Muscle of leg (tissue), 16 donors: ENCODE measurements at places on chromosomes 1 and 21.
A peak's percentile ranks its signal among the peaks of the same experiment; 100 is the strongest.

GRCh38 chr1:6775261-6776043, 9.8 kb upstream of the CAMTA1 start:
- DNase-seq: no peak

- no peak for DNase-seq
Observed at GRCh38 chr1:198228925-198229324, 72.1 kb downstream of the NEK7 start.

DNA sequence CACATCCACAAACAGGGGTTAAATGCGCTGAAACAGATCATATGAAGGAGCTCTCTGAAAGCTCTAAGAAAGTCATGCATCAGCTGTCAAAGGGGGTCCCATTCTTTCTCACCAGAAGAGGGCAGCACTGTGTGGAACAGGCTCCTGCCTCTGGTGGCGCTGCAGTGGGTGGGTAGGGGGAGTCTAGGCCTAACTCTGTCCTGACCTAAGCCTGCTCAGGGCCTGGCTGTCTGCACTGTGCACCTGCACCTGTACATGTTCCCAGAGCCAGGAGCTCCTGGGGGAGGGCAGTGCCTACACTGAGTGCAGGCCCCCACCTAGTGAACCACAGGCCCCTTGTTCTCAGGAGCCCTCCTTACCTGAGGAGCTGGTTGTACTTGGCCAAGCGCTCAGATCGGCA, 16.0 kb downstream of the ENO1 start:
- no peak for DNase-seq

DNA sequence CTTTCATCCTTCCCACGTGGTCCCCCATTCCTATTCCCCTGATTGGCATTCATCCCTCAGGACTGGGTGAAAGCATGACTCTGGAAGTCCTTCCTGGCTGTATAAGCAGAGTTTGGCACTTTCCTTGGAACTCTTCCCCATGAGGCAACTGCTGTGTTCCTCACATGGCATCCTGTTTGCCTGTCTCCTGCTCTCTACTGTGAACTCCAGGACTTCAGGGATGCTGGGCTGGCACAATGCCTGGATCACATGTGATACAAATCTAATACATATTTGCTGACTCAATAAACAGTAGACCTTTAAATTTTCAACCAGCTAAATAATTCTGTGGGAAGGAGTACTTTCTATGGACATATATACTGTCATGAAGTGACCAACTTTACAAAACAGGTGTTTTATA, 46.8 kb upstream of the EDEM3 start:
- peak; percentile 69 for DNase-seq

DNA sequence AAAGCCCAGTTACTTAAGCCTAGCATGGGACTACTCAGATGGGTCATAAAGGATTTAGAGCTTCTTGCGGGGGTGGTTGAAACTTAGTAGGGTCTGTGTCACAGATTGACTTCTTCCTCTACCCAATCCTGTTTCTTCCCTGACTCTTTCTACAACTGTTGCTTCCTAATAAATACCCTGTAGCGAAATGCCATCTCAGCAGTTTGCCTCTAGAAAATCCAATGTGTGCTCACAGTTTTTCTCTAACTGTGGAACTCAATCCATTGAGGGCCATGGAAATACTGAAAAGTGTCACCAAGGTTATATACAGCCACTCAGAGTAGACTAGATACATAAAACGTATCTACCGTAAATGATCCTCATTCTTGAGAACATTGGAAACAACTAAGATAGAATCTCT, 217.7 kb downstream of the COL24A1 start:
- no peak for DNase-seq

GRCh38 chr1:196034080-196034706, 574.0 kb downstream of the KCNT2 start:
- peak; percentile 26 for DNase-seq

DNA sequence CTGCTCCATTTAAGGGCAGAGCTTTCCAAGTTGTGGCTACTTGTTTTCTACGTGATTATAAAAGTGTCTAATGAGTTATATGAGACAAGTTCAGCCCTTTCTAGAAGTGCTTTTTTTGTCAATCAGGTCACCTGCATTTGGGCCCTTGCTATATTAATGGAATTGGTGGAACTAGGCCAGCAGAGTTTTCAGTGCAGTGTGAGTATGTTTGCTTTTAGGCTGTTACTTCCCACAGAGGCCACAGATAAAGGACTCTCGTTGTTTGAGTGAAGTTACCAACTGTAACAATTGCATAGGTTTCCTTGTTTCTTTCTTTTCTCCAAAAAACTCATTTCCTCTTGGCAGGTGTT, 10.9 kb downstream of the SMAP2 start:
- no peak for DNase-seq

- DNase-seq: no peak
Observed at GRCh38 chr1:29709704-29710280, 473.5 kb downstream of the PTPRU start.

GRCh38 chr21:42096566-42096965, 25.4 kb downstream of the UMODL1 start:
- DNase-seq: peak; percentile 67

GRCh38 chr1:225825078-225825477, 15.2 kb downstream of the EPHX1 start:
- DNase-seq: no peak

DNA sequence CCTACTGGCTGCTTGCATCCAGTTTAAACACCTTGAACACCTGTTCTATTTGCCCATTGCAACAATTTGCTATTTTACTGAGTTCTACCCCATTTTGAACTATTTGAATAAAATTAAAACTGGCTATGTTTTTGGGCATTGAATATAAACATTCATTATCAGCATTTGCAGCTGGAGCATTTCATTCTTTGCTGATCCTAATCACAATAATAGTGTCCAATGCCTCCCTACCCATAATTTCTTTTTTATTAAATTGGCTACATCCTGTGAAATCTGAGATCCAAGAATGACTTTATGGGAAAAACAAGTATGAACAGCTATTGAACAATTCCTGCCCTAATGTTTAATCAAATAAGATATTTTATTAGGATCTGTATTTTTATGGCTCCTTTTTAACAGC, 447.9 kb downstream of the PLA2G4A start:
- no peak for DNase-seq

GRCh38 chr1:198754670-198755069, 115.8 kb downstream of the PTPRC start:
- no peak for DNase-seq

DNA sequence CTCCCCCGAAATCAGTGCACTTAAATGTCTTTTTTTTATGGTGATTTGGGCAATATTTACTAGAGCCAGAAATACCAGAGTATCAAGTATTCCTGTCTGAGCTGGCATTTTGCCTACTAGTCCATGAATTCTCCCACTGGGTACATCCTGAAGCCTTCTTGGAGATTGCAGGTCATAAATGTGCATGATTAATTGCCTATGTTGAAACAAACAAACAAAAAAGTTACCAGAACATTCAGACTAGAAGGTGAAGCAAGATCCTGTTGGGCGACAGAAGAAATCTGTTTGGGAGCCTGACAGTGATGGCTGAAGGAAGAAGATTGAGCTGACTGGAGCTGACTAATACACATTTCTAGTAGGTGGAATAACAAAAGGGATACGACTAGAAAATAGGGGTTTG, 127.4 kb upstream of the NRIP1 start:
- no peak for DNase-seq

DNA sequence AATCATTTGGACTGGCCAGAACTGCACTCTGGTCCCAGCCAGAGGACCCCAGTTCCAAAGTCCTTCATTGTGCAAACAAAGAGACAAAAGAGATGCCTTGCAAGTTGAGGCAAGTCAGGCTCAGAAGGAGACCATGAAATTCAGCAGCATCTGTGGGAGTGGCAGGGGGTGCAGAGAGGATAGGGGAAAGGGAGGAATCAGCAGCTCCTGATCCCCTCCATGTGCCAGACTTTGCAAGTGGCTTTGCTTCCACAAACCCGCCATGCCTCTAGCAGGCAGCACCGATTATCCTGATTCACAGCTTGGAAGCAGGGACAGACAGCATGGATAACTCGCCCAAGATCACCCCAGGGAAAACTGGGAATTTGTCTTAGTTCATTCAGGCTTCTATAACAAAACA, 2.1 kb upstream of the CAPN9 start:
- no peak for DNase-seq

DNA sequence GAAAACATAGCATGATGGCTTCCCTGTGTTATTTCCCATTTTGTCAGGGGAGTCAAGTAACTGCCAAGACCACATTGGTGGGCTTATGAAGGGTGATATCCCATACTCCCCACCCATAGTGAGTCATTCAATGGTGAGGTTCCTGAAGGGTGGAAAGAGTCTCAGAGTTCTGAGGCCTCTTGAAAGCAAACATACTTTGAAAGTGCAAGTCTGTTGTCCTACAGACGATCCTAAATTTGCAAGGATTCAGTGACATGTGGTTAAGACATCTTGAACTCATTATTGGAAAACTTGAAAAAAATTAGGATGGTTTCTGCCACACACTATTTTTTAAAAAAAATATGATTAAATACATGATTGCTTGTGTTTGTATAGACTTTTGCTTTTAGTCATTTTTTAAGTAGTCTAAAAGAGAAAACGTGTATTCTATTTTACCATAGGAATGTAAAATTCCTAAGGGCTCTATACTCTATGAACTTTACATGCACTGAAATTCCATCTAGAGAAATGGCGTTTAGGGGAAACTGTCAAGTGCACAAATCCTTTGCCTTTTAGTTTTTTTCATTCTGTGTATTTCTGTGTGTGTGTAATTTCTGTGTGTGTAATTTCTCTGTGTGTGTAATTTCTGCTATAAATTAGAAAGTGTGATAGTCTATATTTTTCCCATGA, 225.5 kb upstream of the ADAMTS5 start:
- DNase-seq: peak; percentile 87

DNA sequence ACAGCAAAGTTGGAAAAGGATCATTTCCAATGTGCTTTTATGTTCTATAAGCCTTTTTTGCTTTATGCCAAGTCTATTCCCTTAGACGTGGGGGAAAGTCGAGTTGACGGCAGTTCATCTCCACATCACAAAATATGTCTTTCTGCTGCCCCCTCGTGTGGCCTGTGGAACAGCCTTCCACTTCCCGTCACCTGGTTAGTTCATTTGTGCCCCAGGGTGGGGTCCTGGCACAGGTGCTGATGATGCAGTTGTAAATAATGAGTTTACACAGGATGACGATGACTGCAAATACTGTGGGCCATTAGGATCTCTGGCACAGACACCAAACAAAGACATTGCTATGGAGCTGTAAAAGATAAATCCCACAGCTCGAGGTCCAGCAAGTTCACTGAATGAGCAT, 10.0 kb upstream of the OTUD3 start:
- no peak for DNase-seq
